Stimulated activated CD8-positive, alpha-beta memory T cell treated with anti-CD3 and anti-CD28 coated beads, Interleukin-4, amount 100 ng/mL, for 1 hour (primary cell): ENCODE measurements at places on chromosomes 3 and 15.

DNA sequence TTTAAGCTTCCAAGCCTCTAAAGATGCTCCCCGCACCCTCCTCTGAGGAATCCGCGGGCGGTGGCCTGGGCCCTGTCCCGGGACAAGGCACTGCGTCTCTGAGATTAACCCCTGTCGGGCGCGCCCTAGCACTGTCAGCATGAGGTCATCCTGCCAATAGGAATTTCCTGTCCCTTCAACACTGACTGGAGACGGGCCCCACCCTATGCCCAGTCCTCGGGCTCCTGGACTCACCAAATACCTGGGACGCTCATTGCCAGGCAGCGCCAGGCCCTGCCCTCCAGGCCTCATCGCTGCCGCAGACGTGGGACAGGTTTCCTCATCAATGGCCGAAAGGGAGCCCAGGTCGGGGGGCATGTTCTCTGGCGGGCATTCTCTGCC is 67.6 kb upstream of the SH3GL3 start:
- DNase-seq = no peak

DNA sequence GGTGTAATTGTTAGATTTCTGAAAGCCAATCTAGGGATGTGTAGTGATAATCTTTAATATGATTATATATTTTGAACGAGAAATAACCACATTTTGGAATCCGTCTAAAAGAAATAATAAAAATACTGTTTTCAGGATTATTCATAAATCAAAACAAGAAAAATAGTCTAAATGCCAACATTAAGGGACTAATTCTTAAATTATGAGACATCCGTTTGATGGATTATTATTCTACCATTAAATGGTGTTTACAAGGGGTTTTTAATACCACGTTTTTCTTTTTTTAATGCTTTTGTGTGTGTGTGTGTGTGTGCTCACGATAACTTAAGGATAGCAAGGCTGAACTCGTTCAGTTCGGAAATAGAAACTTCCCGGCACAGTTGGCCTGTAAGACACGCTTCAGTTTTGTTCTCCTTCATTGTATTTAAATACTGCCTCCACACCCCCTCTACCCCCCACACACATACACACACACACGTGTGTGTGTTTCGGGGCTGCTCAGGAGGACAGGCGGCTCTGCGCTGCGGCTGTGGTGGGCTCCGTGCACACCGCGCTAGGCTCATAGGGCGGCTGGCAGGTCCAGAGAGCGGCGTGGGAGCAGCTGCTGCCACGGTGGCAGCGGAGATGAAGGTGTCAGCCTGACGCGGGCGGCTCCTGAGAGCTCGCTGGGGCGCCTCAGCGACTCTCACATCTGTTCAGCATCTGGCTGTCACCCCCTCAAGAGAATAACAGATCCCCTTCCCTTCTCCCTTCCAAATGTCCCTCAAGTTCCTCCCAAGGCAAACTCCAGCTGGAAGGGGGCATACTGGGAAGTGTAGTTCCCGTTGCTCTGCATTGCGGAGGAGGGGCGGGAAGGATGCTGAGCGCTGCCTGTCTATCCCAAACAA is 23.0 kb upstream of the ANP32A start:
- no peak for DNase-seq

DNA sequence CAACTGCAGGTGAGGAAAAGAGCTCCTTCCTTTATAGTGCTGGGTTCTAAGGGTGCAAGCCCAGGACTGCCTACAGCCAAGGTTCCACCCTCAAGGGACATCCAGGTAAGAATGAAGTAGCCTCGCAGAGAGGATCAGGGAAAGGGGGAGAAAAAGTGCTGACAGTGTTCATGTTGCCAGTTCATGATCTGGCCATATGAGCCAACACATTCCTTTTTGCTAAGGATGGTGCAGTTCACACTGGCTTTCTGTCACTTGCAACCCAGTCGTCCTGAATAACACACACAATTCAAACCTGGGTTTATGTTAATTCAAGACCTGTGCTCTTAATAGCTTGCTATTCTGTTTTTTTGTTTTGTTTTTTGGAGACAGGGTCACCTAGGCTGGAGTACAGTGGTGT is 9.0 kb downstream of the CLN6 start:
- no peak for DNase-seq

GRCh38 chr15:99930696-99931095 is 197.5 kb upstream of the LYSMD4 start:
- DNase-seq = no peak
